ENCODE measurements at places on chromosomes 5 and 9. TPM values are rescaled to one million over a fixed set of nuclear protein-coding genes. Genes with fewer than 3 reads are reported as not detected.

Gene CTSV
- total RNA-seq = 1.0 TPM

Gene CBY3
- total RNA-seq = 0.31 TPM

Gene PPP1R26
- 0.10 TPM for total RNA-seq

Gene IGIP
- total RNA-seq = 6.0 TPM

Gene TAF11L5
- not detected for total RNA-seq

Gene LCN15
- total RNA-seq = not detected

Gene SH3RF2
- total RNA-seq = not detected

Gene CNTLN
- total RNA-seq = 0.43 TPM

Gene SLC25A48
- total RNA-seq = not detected

Gene CARTPT
- total RNA-seq = not detected

Gene TAF11L10
- total RNA-seq = not detected

Gene SLC28A3
- total RNA-seq = 0.10 TPM

Gene DRD1
- total RNA-seq = not detected
